ENCODE measurements at places on chromosomes 12 and 14. TPM values are rescaled to one million over a fixed set of nuclear protein-coding genes. Genes with fewer than 3 reads are reported as not detected.
A peak's percentile ranks its signal among the peaks of the same experiment; 100 is the strongest.

GRCh38 chr14:41280745-41281144 lies 325.9 kb upstream of the LRFN5 start:
- DNase-seq: no peak
- H3K4me3 ChIP-seq: no peak overlapping the region
- H3K4me1 ChIP-seq: no peaks in the 10 kb centered on the region
- no peaks in the 10 kb centered on the region for H3K36me3 ChIP-seq
- H3K27ac ChIP-seq: no peak overlapping the region
- no peaks in the 10 kb centered on the region for H3K27me3 ChIP-seq

DNA sequence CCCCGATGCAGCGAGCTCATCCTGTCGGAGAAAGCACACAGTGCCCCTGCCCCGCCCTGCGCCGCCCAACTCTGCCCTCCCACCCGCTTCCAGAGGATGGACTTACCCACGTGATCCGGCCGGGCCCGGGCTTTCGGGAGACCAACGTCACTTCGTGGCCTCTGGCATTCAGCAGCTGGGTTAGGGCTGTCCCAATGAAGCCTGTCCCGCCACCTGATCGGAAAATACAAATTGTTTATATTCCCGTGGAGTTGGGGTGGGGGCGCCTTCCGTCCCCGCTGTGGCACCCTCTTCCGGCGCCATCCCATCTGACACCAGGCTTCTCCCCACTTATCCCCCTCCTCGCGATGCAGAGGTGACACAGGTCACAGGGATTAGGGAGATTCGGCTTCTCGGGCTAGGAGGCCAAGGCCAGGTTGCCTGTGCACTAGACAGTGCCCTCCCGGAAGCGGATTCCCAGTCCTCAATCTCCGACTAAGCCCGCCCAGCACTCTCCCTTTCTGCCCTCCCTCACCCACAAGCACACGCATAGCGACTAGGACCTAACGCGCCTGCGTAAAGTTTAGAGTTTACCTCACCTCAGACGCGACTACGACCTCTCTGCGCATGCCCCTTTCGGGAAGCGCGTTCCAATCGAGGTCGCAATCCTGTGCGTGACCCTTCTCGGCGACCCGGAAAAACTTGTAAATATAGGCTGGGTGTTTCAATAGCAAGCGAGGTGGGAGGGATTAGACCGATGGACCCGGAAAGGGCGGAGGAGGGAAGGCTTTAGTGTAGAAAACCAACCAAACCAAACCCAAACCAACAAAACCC lies at the start of gene SDR39U1:
SDR39U1 (minus strand) TSS at position 537 of the 813 bp plus-strand sequence; CDS start at position 530, 7 bp downstream.
- DNase-seq: peak; percentile 99
- H3K4me3 ChIP-seq: peak within 1 kb of the TSS; percentile 66
- H3K27me3 ChIP-seq: no peaks in the 10 kb centered on the region
- peak within 1 kb of the TSS; percentile 97 for H3K27ac ChIP-seq

DNA sequence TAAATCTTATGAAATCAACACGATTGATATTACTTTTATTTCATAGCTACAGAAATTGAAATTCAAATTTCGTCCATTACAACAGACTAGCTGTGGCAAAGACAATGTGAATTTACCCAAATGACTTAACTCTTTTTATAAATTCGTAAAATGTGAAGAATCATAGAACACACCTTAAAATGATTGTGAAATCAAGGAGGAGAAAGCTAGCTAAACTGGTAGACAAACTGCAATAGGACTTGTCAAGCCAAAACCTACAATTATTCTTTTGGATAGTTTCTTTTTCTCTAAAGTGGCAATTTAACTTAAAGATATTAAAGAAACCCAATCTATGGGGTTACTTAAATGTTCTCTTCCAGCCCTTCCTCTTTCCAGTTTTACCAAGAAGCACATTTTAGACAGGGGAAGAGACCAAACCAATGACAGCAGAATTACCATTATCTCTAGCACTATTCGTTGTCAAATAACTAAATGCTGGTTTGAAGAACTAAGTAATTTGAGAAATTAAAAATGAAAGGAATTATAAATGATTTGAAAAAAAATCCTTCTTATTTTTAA lies 807 bp upstream of the SLC16A7 start:
- no peaks in the 10 kb centered on the region for H3K4me1 ChIP-seq
- no peaks in the 10 kb centered on the region for H3K27me3 ChIP-seq
- H3K27ac ChIP-seq: peak overlapping the region; percentile 99
- no peaks in the 10 kb centered on the region for H3K36me3 ChIP-seq
- DNase-seq: no peak

DNA sequence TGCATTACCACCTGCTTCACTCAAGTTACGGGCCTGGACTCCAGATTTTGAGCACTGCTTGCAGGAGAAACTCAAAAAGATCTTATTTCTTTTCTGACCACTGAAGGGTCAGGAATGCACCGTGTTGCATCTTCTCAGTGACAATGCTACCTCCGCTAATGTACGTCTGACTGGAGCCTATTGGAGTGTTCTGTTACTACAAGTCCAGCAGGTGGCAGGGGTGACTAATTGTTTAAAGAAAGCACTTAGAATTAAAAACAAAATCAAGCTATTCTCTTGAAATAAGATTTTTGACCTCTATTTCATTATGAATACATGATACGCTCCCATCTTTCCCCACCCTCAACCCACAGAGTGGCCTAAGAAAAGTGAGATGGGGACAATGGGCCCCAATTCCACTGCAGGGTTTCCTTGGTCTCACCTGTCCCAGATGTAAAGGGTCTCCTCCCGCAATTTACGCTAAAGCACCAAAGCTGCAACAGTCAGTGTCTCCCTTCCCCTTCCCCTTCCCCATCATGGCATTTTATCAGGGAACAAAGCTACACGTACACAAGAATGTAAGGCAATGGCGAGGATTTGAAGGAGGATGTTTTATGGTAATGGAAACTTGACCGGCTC lies 2.2 kb downstream of the TBPL2 start:
- H3K4me1 ChIP-seq: no peaks in the 10 kb centered on the region
- no peaks in the 10 kb centered on the region for H3K36me3 ChIP-seq
- no peak overlapping the region for H3K4me3 ChIP-seq
- DNase-seq: no peak

- H3K27ac ChIP-seq: peak overlapping the region; percentile 100
- peak; percentile 90 for DNase-seq
- no peaks in the 10 kb centered on the region for H3K27me3 ChIP-seq
- peaks cover 37% of the 10 kb centered on the region for H3K4me1 ChIP-seq
- H3K36me3 ChIP-seq: no peaks in the 10 kb centered on the region
Measured at GRCh38 chr14:49892301-49892635, 614 bp upstream of the ARF6 start.

DNA sequence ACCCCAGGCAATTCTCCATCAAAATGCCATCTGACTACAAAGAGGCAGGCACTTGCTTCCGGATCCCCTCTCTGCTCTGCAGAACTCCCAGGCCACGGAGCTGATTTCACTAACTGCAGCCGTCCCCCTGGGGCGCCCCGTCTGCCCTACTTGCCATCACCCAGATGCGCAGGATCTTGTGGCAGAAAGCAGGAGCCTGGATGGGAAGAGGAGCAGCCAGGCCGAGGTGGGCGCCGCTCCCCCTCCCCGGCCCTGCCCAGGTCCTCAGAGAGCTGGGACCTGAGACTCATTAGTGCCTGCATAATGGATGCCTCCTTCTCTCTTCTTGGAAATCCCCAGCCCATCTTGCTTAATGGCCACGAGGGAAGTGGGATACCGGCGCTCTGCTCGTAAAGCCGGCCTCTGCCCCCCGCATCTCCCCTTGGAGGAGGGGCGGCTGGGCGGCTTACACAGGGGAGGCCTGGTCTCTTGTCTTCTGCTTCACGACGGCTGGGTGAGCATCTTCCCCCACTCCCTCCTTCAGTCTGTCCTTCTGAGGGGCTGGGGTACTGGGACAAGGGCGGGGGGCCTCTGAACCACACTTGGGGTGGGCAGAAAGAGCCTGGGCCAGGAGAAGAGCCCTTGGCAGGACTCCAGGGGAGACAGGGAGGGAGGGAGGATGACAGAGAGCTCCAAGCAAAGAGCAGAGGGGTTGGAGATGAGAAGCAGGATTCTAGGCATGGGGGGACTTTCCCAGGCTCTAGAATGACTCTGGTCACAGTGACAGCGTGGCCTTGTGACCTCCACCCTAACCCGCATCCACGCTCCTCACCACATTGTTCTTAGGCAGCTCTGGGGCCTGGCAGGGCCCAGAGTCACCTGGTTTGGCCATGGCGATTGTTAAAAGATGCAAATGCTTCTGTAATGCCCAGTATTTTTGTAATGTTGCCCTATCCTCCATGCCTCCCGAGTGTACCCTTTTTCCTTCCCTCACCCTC lies 19.4 kb upstream of the EML1 start:
- peaks cover 43% of the 10 kb centered on the region for H3K4me1 ChIP-seq
- peak overlapping the region; percentile 88 for H3K27ac ChIP-seq
- H3K36me3 ChIP-seq: no peaks in the 10 kb centered on the region
- no peaks in the 10 kb centered on the region for H3K27me3 ChIP-seq
- DNase-seq: peak; percentile 69
- no peak overlapping the region for H3K4me3 ChIP-seq

DNA sequence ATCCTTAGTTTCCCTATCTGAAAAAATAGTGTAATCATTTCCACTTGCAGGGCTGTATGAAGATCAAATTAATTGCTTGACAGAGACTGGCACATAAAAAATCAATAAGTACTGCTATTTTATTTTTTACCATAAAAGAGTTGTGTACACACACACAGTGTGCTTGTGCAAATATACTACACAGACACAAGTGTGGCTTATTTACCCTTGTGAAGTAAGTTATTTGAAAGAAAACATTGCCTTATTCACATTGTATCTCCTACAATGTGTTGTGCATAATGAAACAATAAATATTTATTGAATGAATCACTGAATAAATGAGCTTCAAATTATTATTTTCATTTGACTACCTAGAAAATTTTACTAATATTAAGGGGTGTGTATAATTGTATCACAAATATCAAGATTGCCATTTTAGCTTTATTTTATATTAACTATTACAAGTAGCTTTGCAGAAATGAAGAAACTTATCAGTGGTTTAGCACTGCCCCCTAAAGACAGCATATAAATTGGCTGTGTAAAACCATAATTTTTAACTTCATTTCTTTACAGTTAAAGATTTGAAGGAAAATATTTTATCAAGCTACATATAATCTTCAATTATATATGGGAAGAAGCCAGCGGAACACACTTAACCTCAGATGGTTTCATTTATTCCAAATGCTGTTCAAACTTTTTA lies 11.3 kb downstream of the GARIN6 start:
- no peak overlapping the region for H3K4me3 ChIP-seq
- H3K27me3 ChIP-seq: no peaks in the 10 kb centered on the region
- DNase-seq: no peak
- H3K27ac ChIP-seq: no peak overlapping the region
- no peaks in the 10 kb centered on the region for H3K36me3 ChIP-seq

DNA sequence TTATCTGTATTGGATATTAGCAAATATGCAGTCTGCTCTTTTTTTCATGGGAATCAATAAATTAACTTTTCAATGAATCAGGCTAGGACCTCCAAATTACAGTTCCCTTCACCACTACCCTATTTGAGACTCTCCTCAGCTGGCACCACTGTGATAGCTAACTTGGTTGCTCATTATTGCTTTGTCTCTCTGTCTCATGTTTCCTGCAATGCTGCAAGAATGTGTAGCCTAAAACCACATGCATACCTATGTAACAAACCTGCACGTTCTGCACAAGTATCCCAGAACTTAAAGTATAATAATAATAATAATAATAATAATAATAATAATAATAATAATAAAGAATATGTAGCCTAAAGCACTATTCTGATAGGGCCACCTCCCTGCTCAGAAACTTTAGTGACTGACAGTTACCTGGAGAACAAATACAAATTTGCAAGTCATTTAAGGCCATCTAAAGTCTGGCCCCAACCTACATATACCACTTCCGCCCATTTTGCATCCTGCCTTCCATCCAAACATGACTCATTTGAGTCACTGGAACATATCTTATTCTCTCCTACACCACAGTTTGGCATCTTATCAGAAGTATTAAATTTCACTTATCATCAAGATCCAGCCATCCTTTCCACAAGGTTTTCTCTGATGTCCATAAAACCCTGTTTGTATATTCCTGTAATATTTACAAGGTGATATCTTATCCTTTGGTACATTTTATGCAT lies 215.1 kb downstream of the LRRK2 start:
- no peak overlapping the region for H3K27ac ChIP-seq
- DNase-seq: no peak
- no peak overlapping the region for H3K4me3 ChIP-seq
- no peaks in the 10 kb centered on the region for H3K4me1 ChIP-seq
- H3K36me3 ChIP-seq: no peaks in the 10 kb centered on the region

DNA sequence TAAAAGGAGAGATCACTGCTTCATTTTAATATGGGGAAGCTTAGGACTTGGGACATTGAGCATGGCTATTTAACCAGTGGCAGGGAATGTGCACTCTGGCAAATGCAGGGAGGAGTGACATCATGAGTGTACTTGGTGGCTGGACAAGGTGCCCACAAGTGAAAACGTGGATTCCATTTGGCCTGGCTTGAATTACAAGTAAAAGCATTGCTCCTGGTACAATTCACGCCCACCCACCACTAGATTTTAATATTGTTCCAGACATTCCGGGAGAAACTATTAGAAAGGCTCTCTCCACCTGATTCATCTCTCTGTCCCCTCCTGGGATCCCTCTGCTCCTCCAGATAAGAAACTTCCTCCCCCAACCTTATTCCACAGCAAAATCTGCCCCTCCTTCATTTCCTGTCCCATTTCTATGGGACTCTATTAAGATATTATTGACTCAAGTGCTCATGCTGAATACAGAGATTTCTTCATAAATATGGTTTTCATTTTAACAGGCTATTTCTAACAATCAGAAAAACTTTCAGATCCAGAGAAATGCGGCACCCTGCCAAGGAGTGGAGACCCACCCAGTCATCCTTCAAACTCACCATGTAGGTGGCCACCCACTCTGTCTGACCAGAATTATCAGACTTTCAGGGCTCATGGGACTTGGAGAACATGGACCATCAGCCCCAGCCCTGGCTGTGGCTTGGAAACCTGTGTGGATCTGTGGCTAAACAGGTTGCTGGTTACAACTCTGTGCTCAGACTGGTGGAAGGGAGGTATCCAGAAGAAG lies 43.2 kb downstream of the SSPN start:
- no peak overlapping the region for H3K4me3 ChIP-seq
- no peak for DNase-seq
- H3K27ac ChIP-seq: no peak overlapping the region
- no peaks in the 10 kb centered on the region for H3K27me3 ChIP-seq
- H3K36me3 ChIP-seq: no peaks in the 10 kb centered on the region

GRCh38 chr12:93757792-93758694 lies 80.9 kb downstream of the CRADD start:
- H3K27me3 ChIP-seq: no peaks in the 10 kb centered on the region
- no peak overlapping the region for H3K27ac ChIP-seq
- no peak overlapping the region for H3K4me3 ChIP-seq
- DNase-seq: no peak

The LBHD2 gene
- total RNA-seq: not detected

The SCAF11 gene
- 120 TPM for total RNA-seq

The CPM gene
- total RNA-seq: 57.9 TPM

The L3HYPDH gene
- 23.9 TPM for total RNA-seq

The SERPINA3 gene
- 233 TPM for total RNA-seq

The SOX5 gene
- total RNA-seq: 10.4 TPM

The GPRC5A gene
- total RNA-seq: 11.4 TPM

All from sigmoid colon (tissue), 7 donors.